MG63 (cell line): ENCODE measurements at places on chromosomes 2 and 18.

DNA sequence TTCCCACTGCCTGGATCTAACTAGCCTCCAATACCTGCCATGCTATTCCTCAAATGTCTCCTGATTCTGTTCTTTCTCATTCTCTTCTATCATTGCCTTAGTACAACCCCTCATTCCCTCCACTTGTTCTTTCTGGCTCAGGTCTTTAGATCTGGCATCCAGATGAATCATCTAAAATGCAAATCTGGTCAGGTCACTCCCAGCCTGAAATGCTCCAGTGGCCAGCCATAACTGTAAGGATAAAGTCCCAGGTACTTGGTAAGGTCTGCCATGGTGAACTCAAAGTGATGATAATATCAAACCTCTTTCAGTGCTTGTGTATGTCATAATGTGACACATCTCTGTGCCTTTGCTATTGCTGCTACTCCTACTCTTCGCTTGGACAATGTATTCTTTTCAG is 2.9 kb upstream of the SNRNP27 start:
- DNase-seq, result no peak

- DNase-seq, result no peak
Observed at GRCh38 chr2:16640001-16640700, 25.5 kb downstream of the CYRIA start.

GRCh38 chr2:141109633-141110032 is 1021.2 kb downstream of the LRP1B start:
- no peak for DNase-seq

- peak; percentile 9 for DNase-seq
Observed at GRCh38 chr2:69733342-69734034, 8.4 kb upstream of the ANXA4 start.

DNA sequence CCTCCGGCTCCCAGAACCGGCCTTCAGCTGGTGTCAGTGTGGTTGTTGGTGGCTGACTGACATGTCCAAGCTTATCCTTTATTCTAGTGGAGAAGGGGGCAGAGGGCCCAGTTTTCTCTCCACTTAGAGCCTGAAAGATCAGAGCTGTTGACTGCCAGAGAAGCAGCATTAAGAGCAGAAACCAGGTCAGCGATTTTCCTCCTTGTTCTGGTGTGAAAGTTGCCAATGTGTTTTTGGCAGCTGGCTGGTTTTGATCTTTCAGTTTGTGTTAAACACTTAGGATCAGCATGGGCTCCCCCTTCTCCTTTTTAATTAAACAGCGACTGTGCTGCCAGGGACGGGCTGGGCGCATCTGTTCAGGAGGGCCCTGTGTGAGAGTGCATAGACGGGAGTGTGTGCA is 100.9 kb downstream of the ASAP2 start:
- no peak for DNase-seq

DNA sequence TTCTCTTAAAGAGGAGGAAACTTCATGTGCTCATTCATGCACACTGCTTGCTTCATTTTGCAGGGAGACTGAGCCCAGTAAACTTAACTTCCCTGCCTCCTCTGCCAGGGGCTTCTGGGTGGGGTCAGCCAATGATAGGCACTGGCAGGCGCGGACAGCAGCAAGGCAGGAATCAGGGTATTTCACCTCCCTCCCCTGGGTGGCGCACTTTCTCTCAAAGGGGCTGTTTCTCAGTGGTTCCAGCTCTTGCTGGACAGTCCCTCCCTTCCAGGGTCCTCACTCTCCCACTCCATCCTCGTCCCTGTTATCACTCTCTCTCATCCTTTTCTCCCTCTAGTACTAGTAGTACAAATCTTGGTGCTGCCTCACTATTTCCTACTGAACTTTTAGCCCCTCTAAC is 320.5 kb upstream of the ZNF521 start:
- no peak for DNase-seq

GRCh38 chr18:48139431-48140347 is 209.2 kb upstream of the SMAD2 start:
- peak; percentile 83 for DNase-seq
